ENCODE measurements at places on chromosomes 12 and 14. TPM values are rescaled to one million over a fixed set of nuclear protein-coding genes. Genes with fewer than 3 reads are reported as not detected.

SERPINA5 gene
- not detected for total RNA-seq

MSI1 gene
- 8.8 TPM for total RNA-seq

DNA sequence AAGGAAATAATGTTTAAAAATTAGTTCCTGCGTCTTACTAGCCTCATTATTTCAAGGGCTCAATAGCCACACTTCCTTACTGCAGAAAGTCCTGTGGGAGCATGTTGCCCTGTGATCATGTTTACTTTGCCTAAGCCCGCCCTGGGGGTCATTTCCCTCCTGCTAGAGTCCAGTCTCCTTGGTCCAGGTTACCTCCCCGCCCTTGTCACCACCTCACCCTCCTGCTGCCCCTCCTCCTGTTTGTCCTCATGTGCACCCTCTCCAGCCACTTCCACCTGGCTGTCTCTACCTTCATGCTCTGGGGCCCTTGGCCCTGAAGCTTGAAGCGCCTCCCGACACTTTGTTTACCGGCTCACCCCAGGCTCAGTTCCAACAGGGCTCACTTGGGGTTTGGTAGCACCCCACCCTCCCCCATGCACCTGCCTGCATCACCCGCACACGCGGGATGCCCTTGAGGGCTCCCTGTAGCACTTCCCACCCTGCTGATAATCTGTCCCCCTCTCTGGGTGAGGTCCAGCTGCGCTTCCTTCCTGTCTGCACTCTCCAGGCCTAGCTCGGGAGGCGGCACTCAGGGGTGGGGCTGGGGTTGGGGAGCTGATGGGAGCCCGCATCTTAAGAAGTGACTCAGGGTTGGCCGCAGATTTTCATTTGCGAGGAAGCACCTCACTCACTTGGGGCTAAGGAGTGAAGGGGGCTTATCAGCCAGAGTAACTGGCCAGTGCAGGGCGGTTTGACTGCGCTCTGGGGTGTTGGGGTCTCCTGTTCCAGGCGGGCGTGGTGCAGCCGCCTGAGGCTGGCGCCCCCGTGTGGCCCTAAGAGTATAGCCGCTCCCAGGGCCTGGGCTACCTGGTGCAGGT, 40.1 kb downstream of the SMIM41 start:
- peaks cover 2% of the 10 kb centered on the region for H3K27me3 ChIP-seq
- no peak overlapping the region for H3K4me3 ChIP-seq
- DNase-seq, result peak; percentile 62
- no peaks in the 10 kb centered on the region for H3K36me3 ChIP-seq

DNA sequence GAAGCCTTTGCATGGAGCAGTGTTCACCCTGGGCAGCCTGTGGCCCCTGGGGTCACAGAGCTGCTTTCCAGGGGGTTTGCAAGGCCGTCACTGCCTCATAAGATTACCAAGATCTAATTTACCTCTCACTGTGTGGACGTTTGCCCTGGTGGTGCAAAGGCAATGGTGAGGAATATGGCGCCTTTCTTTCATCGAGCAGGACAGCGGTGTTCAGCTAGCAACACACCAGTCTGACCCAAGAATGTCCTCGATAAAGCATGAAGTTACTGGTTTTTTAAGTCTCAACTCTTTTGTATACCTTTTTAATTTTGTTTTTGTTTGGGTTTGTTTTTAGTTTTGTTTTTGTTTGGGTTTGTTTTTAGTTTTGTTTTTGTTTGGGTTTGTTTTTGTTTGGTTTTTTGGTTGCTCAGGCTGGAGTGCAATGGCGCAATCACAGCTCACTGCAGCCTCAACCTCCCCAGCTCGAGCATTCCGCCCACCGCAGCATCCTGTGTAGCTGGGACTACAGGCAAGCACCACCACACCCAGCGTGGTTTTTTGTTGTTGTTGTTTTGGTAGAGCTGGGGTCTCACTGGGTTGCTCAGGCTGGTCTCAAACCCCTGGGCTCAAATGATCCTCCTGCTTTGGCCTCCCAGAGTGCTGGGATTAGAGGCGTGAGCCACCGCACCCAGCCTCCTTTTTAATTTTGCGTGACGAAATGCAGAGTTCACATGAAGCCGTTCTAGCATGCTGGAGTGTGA, 57.9 kb downstream of the PPP2R5C start:
- no peak overlapping the region for H3K27ac ChIP-seq
- DNase-seq, result no peak
- no peaks in the 10 kb centered on the region for H3K27me3 ChIP-seq

GRCh38 chr14:52051871-52052270, 17.0 kb downstream of the NID2 start:
- H3K36me3 ChIP-seq, result peaks cover 7% of the 10 kb centered on the region
- no peaks in the 10 kb centered on the region for H3K27me3 ChIP-seq
- DNase-seq, result no peak
- H3K4me1 ChIP-seq, result peaks cover 29% of the 10 kb centered on the region
- H3K27ac ChIP-seq, result no peak overlapping the region

GRCh38 chr14:55532645-55533344, 47.2 kb upstream of the KTN1 start:
- no peak overlapping the region for H3K27ac ChIP-seq
- no peaks in the 10 kb centered on the region for H3K27me3 ChIP-seq
- no peak overlapping the region for H3K4me3 ChIP-seq
- no peaks in the 10 kb centered on the region for H3K36me3 ChIP-seq

GRCh38 chr12:65565601-65566560, 258.4 kb upstream of the HMGA2 start:
- DNase-seq, result no peak
- no peaks in the 10 kb centered on the region for H3K27me3 ChIP-seq
- no peaks in the 10 kb centered on the region for H3K4me1 ChIP-seq
- no peaks in the 10 kb centered on the region for H3K36me3 ChIP-seq

GRCh38 chr12:14188744-14189143, 176.7 kb upstream of the ATF7IP start:
- H3K36me3 ChIP-seq, result no peaks in the 10 kb centered on the region
- peaks cover 6% of the 10 kb centered on the region for H3K4me1 ChIP-seq
- H3K27ac ChIP-seq, result no peak overlapping the region
- no peak for DNase-seq
